Activated naive CD8-positive, alpha-beta T cell treated with anti-CD3 and anti-CD28 coated beads for 36 hours (primary cell): ENCODE measurements at places on chromosomes 7 and 10.
A peak's percentile ranks its signal among the peaks of the same experiment; 100 is the strongest.

DNA sequence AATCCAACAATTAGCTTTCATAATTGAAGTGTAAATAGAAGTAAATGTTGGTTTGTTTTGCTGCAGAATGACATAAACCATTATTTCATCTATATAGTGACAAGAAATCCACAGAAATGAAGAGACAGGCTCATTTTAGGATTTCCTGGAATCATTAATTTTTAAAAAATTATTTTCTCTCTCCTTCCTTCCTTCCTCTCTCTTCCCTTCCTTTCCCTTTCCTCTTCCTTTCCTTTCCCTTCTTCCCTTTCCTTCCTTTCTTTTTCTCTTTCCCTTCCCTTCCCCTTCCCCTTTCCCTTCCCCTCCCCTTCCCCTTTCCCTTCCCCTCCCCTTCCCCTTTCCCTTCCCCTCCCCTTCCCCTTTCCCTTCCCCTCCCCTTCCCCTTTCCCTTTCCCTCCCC is 51.2 kb upstream of the KMT2C start:
- no peak for DNase-seq

DNA sequence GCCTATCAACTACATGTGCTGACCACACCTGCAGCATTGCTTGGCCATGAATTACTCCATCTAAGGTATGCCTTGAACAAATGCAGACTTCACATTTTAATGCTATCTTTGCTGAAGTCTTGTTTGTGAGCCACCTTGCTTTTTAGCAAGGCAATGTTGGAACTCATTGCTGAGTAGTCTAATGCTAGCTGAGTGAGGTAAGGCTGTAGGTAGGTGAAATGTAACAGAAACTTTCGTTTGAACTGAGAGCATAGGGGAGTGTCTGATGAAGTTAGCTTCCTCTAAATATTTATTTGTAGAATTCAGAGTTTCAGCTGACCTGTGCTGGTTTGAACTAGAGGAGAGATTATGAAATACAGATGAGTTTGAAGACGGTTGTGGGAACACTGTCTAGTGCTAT is 238.5 kb downstream of the SEMA3A start:
- no peak for DNase-seq

GRCh38 chr10:35378541-35379210 is 42.4 kb downstream of the CCNY start:
- DNase-seq: peak; percentile 26

DNA sequence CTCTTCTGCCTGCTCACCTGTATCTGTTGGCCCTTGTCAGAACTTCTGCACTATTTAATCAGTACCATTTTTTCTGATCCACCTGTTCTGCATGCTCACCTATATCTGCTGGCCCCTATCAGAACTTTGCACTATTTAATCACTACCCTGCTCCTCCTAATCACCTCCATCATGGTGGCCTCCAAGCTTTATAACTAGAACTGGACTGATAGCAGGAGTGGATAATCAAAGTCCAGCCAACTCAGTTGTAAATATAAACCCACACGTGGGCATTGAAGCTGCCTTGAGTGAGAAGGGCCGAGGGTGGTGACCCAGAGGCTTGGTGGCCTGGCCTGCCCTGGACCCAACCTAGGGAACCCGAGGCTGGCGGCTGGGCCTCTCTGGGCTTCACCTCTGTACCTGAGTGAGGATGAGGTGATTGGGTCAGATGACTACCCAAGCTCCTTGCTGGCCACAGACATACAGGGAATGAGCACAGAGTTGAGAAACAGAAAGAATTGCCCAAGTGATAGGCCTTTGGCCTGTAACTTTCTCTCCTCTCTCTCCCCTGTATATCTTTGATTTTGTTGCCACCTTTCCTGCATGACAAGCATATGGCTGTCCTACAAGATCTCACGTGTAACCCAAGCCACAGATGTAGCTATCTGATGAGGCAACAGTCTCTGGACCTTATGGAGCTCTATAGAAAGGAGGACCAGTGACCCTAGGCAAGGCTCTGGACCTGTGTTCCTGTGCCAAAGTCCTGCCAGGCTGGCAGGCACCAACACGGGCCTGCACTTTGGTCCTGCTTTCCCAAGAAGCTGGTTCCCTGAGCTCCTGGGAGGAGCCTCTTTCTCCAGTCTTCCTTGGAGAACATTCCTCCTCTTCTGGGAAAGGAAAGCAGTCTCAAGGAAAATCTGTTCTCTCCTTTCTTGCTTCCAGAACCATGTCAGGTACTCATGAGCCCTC is 23.4 kb upstream of the FAM3C start:
- DNase-seq: no peak

DNA sequence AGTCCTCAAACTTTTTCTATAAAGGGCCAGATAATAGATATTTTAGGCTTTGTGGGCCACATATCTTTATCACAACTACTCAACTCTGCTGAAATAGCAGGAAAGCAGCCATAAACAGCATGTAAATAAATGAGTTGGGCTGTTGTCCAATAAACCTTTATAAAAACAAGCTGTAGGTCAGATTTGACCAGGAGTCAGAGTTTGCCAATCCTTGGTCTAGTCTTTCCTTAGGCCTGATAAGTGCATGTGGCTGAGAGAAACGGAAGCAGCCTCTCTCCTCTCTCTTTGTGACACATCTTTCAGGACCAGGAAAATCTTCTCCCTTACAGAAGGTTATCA is 724.5 kb downstream of the GRID1 start:
- DNase-seq: no peak
